ENCODE measurements at places on chromosomes 11 and 22.

DNA sequence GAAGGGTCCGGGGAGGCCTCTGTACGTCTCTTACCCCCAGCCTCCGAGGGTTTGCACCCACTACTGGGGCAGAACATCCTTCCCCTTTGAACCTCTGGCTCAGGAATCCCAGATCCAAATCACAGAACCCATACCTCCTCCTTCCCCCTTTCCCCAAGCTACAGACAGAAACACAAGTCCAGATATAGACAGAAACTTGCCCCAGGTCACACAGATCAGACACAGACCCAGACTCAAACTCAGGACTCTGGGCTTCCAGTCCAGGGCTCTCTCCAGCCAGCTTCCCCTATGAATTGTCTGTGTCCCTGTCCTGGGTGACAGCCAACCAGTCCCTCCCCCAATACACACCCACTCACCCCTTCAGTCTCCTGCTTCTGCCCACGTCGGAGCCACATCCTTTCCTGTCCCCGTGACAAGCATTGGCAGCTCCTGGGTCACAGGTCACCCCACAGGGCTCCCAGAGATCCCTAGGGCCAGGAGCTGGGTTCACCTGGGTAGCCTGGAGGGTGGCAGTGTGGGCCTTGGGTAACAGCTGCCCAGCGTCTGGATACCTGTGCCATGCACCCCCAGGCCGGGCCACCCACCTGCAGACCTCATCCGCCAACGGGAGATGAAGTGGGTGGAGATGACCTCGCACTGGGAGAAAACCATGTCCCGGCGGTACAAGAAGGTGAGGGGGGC, 772 bp downstream of the TBC1D10C start:
- DNase-seq = no peak

DNA sequence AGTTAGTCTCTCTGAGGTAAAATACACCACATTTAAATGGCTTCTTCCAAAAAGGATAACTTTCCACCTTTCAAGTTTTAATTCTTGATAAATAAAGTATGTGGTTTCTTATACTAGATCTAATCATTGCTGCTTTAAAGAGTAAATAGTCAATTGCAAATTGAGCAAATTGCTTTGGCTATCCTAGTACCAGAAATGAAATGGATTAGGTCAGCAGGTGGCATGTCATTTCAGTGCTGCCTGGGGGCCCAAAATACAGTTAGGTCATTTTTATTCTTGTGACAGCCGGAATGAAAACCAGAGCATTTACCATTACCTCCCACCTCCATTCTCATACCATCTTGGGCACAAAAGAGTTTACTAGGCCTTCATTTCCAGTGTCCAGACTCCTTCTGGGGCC, 70.2 kb downstream of the PHF21A start:
- no peak for DNase-seq

DNA sequence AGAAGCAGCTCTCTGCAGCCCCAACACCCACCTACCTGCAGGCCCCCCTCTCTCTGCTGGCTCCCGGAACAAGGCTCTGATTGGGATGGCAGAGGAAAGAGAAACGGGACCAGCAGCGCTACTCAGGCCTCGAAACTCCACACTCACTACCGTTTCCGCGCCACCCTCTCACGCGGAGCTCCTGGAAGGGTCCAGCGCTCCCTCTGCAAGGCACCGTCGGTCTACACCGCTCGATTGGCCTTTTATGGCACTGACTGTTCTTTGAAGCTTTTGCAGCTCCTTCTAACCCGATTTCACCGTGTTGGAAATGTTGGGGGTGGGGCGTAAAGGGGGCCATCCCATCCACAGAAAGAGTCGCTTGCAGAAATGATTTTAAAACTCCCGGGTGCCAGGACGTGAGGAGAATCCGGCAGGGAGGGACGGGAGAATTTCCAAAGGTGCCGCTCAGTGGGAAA, 323 bp upstream of the PANX1 start:
- DNase-seq = no peak

DNA sequence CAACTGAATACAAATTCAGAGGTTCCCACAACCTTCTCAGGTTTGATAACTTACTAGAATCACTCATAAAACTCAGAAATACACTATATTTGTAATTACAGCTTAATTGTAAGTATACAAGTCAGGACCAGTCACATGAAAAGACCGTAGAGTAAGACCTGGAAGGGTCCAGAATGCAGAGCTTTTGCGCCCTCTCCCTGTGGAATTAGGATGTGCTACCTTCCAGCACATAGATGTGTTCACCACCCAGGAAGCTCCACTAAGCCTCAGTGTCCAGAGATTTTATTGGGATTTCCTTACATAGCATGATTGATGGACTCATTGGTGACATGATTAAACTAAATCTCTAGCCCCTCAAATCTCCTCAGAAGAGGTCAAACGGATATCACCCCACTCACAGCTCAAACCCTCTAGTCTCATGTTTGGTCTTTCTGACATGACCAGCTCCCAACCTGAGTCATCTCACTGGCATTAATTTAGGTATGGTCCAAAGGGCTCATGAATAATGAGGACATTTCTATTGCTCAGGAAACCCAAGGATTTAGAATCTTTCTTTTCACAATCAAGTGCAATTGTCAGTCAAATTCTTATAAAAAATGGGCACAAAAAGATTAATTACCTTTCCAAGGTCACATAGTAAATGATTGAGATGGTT, 77.2 kb upstream of the UBASH3B start:
- no peak for DNase-seq

- DNase-seq = no peak
Measured at GRCh38 chr11:133930767-133931448, 25.9 kb downstream of the IGSF9B start.

GRCh38 chr22:50170453-50171318, at the start of gene PANX2:
TSS of gene PANX2 (plus strand) at chr22:50170731. CDS start at chr22:50170731, 0 bp downstream.
- DNase-seq = no peak

GRCh38 chr11:118622376-118623268, 15.2 kb downstream of the PHLDB1 start:
- no peak for DNase-seq

- DNase-seq = no peak
Measured at GRCh38 chr22:32127904-32128303, 31.2 kb downstream of the C22orf42 start.

DNA sequence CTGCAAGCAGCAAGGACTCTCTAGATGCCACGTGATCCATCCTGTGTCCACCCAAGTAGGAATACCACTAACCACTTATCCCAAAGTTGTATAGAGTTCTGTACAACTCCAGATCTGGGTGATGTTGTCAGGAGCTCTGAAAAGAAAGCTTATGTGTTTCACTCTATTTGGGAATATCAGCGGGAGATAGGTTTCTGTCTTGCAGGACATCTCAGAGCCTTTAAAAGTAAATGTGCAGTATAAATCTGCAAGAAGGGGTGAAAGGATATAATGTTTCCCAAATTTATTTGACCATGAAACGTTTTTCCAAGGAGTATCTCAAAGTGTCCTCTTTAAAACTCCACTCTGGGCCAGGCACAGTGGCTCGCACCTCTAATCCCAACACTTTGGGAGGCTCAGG, 13.9 kb downstream of the IRAG1 start:
- no peak for DNase-seq

DNA sequence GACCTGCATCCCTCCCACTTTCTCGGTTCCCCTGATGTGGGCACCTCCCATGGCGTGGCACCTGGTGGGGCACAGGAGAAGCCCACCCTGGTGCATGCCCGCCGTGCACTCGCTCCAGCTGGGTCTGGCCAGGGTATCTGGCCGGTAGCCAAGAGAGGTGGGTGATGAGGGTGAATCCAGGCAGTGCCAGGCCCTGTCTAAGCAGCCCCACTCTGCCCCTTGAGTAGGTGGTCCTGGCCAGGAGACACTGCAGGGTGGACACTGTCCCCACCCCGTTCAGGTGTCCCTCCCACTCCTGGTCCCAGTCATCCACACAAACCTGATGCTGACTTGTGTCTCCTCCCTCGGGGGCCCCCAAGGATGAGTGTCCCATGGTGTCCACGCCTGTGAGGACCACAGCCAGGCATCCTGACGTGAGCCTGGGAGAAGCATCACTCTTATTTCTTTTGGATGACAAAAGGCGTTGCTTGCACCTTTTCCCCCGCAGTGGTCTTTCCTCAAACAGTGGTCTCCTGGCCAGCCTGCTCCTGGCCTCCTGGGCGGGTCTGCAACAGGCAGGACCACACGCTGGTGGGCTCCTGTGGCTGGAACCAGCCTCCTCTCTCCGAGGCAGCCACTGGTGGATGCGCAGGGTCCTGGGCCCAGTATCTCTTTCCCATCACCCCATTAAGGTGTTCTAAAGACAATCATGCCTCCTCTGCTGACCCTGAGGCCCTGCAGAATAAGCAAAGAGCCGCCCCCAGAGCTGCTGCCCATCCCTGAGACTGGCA, 922.3 kb downstream of the BRD1 start:
- no peak for DNase-seq

DNA sequence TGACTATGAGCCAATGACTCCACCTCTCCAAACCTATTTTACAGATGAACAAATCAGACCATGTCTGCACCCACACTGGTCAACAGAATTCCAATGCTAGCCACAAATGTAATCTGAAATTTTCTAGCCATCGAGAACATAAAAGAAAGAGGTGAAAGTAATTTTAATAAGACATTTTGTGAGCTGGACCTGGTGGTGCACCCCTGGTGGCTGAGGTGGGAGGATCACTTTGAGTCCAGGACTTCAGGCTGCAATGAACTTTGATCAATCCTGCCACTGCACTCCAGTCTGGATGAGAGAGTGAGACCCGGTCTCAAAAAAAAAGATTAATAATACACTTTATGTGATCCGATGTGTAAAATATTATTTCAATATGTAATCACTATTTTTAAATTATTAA, 9.4 kb upstream of the RNF185 start:
- no peak for DNase-seq

GRCh38 chr22:27452245-27452644, 349.3 kb downstream of the MN1 start:
- DNase-seq = no peak

- no peak for DNase-seq
Measured at GRCh38 chr22:48496226-48496845, 1331.3 kb downstream of the BRD1 start.

DNA sequence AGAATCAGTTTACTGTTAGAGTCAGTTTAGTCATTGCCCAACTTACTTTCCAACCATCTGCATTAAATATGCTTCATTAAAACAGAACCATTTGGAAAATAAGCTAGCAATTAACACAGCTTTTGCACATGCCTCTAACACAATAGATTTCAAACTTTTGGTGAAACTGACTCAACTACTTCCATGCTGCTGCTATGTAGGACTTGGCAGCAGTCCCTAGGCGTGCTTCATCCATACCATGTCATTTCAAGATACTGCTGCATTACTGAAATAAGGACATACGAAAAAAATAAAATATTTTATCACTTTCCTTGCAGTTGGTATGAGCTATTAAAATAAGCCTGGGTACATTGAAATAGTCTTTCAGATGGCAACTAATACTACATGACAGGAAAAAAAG, 65.5 kb upstream of the SOX6 start:
- no peak for DNase-seq

GRCh38 chr11:32987851-32988250, 27.8 kb upstream of the DEPDC7 start:
- DNase-seq = no peak

DNA sequence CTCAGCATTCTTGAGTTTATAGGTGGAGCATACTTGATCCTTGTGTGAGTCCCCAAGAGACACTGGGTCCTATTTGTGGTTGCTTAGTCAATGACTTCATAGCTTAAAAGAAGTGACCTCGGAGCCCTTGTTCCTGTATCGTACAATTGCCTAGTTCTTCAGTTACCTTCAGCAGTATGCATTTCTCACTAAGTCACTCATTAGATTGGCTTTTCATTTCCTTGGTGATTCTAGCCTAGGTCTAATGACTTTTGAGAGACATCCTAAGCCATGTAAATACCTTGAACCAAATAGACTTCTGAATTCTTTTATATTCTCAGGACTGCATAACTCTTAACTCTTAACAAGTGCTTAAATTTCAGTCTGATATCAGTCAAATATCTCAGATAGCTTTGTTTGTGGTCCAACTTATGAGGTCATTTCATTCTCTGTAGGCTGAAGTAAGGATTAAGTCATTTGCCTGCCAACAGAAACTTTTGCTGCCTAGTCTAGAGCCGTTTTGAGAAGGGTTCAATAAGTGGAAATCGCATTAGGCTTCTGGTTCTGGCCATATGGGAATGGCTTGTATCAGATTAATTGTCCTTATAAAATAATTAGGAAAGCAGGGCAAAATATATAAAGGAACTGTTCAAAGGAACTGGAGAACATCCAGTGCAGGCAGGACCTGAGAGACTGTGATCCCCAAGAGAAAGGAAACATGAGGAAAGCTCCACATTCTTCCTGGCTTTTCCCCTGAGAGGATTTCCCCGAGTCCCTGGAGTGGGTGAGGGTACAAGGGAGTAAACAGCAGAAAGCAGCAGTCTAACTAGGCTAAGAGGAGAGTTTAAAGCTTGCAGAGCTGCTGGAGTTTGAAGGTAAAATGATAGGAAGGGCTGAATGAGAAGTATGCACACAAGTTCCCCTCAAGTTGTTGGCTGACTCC, 39.9 kb downstream of the TRAF6 start:
- DNase-seq = no peak

GRCh38 chr11:66071381-66071801, 1.3 kb downstream of the PACS1 start:
- DNase-seq = no peak

GRCh38 chr11:5684036-5684645, 733 bp downstream of the TRIM5 start:
- no peak for DNase-seq

DNA sequence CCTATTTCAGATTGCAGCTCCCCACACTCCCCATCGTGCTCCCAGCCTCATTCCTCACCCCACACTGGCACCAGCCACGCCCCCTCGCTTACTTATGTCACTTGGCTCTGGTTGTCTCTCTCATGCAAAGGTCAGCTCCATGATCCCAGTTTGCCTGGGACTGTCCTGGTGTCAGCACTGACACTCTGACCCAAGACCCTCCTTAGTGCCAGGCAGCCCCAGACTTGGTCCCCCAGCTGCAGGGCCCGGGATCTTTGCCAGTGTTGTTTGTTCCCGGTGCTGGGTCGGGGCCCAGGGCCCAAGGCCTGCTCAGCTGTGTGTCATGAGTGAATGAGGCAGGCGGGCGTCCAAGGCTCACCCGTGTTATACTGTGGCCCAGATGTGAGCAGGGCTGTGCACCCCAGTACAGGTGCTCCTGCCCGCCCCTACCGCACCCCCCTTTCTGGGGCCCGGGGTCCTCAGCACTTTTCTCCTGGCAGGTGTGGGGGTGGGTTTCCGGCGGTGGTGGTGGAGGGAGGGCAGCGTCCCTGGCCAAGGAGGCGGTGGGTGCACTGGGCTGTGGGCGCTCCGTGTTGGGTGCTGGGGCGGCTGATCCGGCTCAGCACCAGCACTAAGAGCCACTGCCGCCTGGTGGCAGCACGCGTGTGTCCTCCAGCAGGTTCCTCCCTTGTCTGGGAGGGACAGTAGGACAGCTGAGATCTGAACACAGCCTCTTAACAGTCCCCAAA, 19.5 kb downstream of the IL17REL start:
- DNase-seq = no peak

GRCh38 chr11:115930291-115930690, 426.1 kb upstream of the CADM1 start:
- no peak for DNase-seq

Data from D721Med (cell line).